ENCODE measurements at places on chromosomes 6 and 20.

DNA sequence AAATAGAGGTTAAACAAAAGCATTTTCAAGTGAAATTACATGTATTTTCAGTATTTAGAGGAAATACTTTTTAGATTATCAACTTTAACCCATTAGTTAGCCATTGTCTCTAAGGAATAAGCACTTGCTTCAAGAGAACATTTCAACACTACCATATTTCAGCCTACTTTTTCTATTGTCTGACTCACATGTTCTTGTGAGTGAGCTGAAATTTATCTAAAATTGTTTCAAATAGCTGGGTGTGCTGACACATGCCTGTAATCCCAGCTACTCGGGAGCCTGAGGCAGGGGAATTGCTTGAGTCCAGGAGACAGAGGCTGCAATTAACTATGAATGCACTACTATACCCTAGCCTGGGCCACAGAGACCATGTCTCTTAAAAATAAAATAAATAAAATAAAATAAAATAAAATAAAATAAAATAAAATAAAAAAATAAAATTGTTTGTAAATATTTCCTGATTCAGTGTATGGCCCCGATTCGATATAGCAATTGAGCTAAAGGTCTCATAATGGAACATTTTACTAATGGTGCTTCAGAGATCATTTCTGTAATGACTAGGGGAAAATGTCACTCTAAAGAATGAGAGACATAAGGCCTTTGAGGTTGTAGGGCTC, 324.6 kb upstream of the PLCB4 start:
- DNase-seq, result no peak

DNA sequence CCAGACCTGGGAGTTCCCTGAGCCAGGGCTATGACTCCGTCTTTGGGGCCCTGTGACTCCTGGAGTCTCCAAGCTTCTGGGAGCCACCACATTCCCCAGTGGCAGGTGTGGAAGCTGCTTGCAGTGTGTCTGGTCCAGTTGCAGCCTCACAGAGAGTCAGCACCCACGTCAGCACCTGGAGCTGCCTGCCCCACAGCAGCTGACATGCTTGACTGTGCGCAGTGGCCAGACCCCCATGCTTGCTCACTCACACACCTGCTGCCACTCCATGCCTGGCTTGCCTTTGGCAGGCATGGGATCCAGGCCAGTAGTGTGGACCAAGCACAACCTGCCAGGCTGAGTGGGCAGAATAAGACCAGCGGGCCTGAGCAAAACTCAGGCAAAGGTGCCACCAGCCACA, 31.0 kb upstream of the ASIP start:
- no peak for DNase-seq

- DNase-seq, result no peak
Measured at GRCh38 chr20:44692932-44693480, 22.2 kb upstream of the CCN5 start.

- no peak for DNase-seq
Measured at GRCh38 chr6:158068893-158069799, 87.5 kb downstream of the SYNJ2 start.

GRCh38 chr6:135085700-135086413, 31.2 kb upstream of the HBS1L start:
- DNase-seq, result no peak

DNA sequence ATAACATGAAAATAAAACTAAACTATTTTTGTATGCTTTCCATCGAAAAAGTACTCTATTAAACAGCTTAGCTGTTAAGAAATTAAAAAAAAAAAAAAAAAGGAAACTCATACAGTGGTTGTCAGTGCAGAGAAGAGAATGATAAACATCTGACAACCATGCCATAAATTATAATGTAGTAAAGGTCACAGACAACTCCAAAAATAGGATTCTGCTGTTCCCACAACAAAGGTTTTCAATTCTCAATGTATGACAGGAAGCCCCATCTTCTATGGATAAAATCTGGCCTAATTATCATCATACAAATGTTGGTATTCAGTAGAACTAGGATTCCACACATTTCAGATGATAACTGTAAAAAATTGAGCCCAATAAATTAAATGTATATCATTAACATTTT, 5.0 kb downstream of the PLN start:
- DNase-seq, result no peak

DNA sequence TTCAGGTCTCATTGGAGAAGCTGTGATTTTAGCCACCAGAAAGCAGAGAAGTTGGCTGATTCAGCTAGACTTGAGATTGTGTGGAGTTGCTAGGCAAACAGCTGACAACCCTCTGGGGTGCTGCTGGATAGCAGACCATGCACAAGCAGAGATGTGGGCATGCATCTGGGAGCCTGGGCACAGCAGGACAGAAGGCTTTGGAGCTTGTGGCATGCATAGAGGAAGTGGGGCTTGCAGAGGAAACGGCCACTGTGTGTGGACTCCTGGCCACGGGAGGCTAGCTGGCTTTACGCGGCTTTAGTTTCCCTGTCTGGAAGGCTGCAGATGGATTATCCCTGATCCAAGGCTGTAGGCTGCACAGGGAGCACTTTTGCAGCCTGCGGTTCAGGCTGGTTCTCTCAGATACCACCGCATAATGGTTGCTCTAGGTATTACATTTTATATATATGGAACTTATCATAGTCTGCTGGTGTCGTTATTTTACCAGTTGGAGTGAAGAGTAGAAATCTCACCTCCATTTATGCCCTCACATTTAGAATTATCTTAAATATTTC, 10.4 kb downstream of the ZNF831 start:
- no peak for DNase-seq

DNA sequence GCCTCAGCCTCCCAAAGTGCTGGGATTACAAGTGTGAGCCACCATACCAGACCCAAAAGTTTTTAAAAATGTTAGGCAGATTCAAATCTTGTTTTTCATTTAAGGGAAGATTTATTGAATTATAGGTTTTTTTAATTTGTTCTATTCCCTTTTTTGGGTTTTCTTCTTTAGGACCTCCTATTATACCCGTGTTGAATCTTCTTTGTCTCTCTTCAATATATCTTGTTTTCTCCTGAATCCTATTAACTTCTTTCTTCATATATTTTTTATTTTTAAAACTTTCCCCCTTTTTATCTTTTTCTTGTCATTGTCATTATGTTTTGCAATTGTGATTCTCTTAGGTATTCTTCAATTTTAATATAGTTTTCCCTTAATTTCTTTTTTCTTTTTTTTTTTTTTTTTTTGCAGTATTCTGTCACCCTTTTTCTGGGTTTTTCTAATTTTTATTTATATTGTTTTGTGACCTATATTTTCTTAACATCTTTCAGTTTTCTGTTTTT, 45.9 kb upstream of the NOP56 start:
- no peak for DNase-seq

GRCh38 chr20:20417876-20418676, 50.2 kb downstream of the INSM1 start:
- no peak for DNase-seq

DNA sequence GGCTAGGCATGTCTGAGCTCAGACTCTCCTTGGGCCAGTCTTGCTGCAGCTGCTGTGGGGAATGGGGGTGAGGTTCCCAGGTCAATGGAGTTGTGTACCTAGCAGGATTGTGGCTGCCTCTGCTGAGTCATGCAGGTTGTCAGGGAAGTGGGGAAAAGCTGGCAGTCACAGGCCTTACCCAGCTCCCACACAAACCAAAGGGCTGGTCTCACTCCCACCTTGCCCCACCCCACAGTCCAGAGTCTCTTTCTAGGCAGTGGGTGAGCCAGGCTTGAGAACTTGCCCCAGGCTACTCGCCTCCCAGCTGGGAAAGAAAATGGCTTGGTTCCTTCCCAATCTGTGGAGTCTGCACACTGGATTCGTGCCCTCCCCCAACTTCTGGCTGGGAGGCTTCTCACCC, 65.7 kb downstream of the SCP2D1 start:
- DNase-seq, result no peak
